ENCODE measurements at places on chromosomes 13 and 19.
A peak's percentile ranks its signal among the peaks of the same experiment; 100 is the strongest.

DNA sequence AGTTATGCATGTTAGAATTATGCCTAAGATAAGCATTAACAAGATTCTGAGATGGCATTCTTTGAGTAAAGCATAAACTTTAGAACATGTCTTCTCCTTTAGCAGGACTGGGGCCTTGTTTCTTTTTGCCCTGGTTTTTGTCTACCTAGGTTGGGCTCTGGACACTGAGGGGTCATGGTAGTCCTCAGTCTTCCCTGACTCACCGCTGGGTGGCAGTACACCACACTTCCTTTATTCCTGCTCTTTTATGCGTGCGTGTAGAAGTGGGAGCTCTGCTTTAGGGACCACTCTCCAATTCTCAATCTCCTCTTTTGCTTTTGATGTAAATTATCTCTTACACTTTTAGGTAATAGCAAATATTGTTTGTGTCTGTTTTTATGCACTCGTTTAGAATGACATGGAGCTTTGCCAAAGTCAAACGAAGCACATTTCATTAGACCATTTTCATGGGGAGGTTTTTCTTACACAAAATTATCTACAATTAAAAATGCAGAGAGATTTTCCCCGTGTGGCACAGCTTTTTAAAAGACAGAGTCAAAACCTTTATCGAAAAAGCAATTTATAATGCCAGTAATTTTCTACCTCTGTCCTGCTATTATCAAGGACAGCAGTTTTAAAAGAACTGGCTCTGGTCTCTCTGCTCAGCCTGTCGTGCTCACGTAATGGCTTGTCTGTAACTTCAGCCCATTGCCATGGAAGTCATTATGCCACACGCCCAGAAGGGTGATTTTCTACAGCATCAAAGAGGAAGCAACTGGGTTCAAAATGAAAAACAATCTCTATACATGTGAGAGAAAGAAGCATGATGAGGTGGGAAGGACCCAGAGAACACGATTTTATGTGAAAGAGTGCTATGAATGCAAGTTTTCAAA is 413.9 kb downstream of the COG6 start:
- DNase-seq, result peak; percentile 79

GRCh38 chr13:98050041-98050466 is 92.8 kb upstream of the FARP1 start:
- peak; percentile 43 for DNase-seq

DNA sequence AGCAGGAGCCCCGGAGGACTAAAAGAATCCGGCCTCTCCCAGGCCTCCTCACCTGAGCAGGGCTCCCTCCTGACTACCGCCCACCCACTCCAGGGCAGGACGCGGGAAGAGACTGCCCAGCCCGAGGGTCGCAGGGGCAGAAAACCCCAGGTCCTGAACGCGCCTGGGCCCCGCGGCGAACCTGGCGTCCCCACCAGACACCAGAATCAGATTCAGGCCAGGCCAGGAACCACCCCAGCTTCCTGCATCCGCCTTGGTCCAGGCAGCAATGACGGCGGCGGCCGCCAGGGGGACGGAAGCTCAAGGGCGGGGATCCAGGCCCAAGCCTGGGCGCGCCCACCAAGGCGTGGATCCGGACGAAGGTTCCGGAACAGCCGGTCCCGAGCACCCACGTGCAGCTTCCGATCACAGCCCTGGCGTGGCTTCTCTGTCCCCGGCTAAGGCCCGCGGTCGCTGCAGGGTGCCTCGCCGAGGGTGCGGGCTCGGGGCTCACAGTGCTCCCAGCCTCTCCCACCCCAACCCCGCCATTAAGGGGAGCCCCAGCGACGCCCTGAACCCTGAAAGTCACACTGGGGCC is 3.6 kb downstream of the LGALS7 start:
- peak; percentile 81 for DNase-seq

GRCh38 chr13:51251480-51251879 is 29.3 kb downstream of the FAM124A start:
- DNase-seq, result no peak

DNA sequence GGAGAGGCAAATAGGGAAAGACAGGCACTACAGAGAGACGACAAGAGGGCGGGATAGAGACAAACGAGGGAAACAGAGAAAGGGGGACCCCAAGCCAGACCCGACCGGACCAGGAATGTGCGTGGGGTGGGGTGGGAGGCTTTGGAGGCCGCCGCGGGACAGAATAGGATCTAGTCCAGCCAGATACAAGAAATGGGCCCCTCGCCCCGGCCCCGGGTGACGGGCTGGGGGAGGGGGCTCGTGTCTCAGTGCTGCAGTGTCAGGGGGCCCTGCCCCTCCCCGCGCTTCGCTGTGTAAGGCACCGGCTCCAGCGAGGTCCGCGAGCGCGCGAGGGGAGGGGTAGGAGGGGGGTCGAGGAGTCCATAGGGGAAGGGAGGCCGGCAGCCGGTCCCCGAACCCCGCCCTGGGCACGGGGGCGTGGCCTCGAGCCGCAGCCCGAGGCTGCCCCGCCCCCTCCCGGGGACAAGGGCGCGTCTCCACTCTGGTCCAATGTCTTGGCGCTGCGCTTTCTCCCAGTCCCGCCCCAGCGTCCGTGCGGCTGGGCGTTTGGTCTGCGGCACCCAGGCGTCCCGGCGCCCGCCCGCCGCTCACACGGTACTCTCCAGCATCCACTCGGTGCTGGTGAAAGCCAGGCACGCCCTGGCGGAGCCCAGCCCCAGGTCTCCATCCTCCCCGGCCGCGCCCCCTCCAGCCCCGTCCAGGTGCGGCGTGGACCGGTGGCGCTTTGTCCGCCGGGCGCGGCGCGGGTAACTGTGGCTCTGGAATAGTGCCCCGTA is 11.0 kb downstream of the IFNL1 start:
- no peak for DNase-seq

GRCh38 chr19:46726551-46726950 is 9.6 kb upstream of the PRKD2 start:
- no peak for DNase-seq

DNA sequence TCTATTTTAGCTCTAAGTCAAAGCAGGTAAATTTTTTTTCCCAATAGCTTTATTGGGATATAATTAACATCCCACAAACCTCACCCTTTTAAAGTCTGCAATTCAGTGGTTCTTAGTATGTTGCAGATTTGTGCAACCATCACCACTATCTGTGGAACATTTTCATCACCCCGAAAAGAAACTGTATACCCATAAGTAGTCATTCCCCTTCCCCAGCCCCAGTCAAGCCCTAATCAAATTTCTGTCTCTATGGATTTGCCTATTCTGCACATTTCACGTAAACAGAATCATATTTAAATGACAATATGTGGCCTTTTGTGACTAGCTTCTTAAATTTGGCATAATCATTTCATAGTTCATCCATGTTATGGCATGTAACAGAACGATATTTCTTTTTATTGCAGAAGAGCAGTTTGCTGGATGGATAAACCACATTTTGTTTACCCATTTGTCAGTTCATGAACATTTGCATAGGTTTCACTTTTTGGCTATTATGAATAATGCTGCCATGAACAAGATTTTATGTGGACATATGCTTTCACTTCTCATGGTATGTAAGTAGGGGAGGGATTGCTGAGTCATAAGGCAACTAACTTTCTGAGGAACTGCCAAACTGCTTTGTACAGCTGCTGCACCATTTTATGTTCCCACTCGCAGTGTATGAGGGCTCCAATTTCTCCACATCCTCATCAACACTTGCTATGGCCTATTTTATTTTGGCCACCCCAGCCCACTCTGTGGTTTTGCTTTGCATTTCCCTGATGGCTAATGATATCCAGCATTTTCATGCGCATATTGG is 10.9 kb downstream of the SLC46A3 start:
- no peak for DNase-seq

GRCh38 chr13:98094678-98095266 is 48.1 kb upstream of the FARP1 start:
- no peak for DNase-seq

GRCh38 chr19:39599116-39599515 is 3.2 kb upstream of the LGALS13 start:
- peak; percentile 53 for DNase-seq

DNA sequence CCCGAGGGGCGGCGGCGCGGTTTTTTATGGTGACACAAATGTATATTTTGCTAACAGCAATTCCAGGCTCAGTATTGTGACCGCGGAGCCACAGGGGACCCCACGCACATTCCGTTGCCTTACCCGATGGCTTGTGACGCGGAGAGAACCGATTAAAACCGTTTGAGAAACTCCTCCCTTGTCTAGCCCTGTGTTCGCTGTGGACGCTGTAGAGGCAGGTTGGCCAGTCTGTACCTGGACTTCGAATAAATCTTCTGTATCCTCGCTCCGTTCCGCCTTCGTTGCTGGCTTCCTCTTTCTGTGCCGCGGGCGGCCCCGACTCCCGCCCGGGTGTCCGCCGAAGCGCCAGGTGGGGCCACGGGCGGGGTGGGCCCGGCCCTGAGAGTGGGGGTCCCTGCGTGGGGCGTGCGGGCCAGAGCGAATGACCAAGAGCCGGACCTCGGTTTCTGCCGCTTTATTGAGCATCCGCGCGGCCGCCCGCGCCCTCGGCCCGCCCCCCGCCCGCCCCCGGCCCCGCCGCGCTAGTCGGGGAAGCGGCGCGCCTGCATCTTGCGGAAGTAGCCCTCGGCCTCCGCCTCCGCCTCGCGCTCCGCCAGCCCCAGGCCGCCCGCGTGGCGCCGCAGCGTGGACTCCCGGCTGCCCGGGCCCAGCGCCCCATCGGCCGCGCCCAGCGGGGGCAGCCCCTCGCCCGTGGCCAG is 9.6 kb downstream of the PLPPR3 start:
- no peak for DNase-seq

DNA sequence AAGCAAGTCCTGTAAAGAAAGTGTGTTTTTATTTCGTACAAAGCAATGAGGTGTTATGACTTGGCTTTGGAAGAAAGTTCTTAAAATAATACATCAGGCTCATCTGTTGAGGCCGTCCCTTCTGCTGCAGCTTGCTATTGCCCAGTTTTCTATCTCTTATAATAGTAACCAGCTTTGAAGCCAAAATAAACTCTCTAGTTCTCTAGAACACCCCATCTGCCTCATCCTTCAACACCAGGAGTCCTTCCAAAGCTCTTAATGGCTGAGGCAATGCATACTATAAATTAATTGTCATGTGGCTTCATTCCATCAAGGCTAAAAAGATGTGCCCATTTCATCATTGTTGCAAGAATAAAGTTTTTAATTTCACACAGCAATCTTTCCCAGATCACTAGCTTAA is 49.4 kb upstream of the IPO5 start:
- DNase-seq, result no peak

DNA sequence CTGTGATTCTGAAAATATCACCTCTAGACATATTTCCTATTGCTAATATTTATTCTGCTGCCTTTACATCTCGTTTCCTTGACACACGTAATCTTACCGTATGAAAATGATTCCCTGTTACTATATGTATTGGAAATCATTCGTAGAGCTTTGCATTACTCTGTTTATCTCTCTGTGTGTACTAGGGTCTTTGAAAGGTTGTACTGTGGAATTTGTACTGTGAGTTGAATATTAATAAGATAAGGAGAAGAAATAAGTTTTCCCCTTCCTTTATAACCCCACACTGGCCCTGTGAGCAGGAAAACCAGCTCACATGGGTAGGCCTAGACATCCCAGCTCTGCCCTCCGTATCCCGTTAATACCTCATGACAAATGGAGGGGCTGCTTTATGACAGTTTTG is 354.9 kb downstream of the KLF5 start:
- DNase-seq, result no peak

GRCh38 chr13:111610879-111611278 is 290.4 kb downstream of the TEX29 start:
- no peak for DNase-seq

DNA sequence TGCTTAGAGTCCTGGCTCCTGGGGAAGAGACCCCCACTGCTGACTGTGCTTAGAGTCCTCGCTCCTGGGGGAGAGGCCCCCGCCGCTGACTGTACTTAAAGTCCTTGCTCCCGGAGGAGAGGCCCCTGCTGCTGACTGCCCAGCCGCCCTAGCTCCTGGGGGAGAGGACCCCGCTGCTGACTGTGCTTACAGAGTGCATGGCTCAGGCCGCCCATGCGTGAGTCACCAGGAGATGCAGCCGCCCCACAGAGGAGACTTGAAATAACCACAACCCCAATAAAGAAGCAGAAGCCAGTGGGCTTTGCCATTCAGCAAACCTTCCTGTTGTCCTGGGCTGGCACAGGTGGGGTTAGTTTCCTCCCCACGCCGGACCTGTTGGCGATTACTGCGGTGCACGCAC is 79.2 kb upstream of the C13orf46 start:
- DNase-seq, result no peak

DNA sequence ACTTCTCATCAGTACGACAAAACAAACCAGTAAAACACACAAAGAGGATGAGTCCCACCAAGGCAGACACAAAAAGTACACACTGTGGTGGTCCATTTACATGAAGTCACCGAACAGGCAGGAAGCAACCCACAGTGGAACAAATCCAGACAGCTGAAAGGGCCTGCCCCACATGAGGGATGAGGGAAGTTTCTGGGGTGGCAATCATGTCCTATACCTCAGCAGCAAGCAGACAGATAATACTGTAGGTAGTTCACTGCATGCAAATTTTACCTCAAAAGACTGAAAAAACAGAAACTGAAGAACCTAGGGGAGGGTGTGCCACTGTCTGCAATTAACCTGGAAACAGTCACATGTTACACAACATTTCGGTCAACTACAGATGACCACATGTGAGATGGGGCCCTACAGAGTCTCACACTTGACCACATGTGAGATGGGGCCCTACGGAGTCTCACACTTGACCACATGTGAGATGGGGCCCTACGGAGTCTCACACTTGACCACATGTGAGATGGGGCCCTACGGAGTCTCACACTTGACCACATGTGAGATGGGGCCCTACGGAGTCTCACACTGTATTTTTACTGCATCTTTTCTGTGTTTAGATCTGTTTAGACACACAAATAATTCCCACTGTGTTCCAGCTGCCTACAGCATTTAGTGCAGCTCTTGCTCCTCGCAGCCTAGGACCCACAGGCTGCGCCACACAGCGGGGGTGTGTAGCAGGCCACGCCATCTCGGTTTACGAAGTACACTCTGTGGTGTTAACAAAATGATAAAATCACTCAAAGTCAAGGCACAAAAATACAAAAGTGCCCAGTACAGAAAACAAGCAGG is 22.2 kb downstream of the PCID2 start:
- no peak for DNase-seq

DNA sequence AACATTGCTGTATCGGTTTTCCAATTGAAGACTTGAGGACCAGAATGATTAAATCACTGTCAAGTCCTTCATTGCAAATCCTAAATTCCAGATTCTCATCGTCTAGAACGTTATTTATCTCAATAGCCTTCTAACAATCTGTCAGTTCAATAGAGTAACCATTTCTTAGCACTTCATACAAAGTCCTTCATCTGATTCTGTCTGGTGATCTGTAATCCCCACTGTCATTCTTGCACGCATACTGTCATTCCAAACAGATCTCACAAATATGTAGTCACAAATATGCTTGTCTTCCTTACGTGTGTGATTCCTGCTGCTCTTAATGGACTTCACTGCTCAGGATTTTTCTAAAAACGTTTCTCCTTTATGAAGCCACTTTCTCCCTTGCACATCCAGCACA is 1197.5 kb downstream of the EFNB2 start:
- DNase-seq, result no peak

- no peak for DNase-seq
These were observed 24.4 kb downstream of the COMMD6 start for GRCh38 chr13:75513271-75513670.

DNA sequence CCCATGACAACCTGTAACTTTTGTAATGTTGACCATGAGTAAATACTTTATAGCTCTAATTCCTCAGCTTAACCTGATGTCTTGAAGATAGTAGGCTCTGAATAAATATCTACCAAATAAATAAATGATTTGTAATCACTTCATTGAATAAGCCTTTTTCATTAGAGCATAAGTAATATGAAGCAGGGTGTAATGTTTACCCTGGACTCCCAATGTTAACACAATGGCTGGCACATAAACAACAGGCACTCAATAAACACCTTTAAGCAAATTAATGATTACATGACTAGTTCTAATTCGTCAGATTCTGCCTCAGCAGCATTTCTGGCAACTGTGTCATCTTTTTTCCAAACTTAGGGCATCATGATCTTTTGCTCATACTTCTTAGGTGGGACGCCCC is 396.3 kb downstream of the LIG4 start:
- DNase-seq, result no peak

Measured in left kidney (tissue), 8 donors.